Right renal pelvis (tissue), 4 donors: ENCODE measurements at places on chromosomes 7 and 10.

DNA sequence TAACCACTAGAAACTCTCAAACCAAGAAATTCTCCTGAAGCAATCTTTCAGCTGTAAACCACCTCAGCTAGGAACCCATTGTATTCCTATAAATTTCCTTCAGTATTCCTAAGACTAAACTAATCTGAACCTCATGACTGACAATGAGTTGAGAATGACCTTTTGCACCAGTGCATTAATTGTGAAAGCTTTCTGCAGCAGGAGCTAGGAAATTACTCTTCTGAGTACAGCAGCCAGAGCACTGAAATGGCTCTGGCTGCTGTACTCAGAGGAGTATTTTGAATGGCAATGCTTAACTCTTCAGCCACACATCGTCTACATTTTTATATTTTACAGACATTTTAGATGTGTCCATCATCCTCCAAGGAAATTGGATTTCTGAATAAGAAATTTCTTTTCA, 109.7 kb downstream of the PCDH15 start:
- DNase-seq = no peak

GRCh38 chr7:151488096-151488495, 31.6 kb downstream of the RHEB start:
- no peak for DNase-seq

GRCh38 chr7:124388751-124389150, 355.9 kb upstream of the TMEM229A start:
- no peak for DNase-seq

DNA sequence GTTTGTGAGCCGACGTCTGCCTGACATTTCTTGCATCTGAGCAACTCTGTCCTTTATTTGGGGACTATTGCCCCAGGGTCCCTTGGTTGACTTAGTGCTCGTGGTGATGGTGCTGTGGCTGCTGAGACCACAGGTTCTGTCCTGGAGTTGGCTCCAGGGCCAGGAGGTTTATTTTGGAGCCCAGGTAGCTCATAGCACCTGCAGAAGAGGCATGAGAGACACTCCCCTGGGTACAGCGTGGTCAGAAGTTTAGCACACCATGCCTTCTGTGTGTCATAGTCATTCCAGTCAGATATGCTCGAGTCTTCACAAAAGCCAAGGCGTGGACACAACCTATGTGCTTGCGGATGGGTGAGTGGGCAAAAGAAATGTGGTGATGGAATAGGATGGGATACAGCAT, 496.9 kb downstream of the TCERG1L start:
- DNase-seq = no peak

DNA sequence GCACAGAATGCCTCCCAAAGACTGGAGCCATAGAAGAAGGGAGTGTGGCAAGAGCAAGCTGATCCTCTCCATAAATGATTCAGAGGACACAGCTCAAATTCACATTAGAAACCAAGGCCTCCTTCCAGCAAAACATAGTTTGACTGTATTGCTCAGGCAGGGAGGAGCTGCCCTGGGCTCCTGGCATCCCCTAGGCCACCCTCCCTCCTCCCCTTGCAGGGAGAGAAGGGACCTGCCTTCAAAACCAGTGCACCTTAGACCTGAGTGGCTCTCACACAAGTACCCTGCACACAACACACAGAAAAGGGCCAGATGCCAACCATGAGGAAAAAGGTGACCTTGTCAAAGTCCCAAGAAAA, 64.7 kb downstream of the CREB3L2 start:
- DNase-seq = no peak

GRCh38 chr7:35336444-35336843, 82.5 kb upstream of the TBX20 start:
- DNase-seq = no peak

DNA sequence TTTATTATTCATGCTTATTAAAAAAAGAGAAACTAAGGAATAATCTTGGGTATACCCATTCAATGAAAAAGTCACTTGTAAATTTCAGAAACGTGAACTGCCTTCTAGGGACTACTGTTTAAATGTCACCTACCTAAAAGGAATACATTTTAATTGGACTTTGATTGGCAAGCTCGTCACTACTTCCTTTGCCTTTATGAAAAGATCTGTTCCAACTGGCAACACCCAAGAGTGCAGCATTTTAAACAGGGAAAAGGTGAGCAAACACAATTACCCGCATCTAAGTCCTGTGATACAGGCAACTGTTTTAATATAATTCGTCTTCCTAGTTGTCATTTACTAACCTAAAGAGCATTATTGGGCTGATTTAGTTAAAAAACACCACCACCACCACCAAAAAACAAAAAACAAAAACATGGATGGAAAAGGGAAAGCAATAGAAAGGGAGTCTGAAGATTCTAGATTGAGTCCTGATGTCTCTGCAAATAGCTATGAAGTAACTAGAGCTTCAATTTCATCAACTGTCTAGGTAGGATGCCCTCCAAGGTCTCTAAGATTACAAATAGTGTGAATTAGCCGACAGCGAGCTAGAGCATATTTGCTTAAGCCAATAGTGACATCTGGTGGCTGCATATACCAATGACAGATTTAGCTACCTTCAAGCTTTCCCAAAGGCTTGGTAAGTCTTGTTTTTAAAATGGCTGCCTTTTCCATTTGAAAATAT, 33.8 kb upstream of the ICA1 start:
- DNase-seq = peak; percentile 65

- no peak for DNase-seq
Observed at GRCh38 chr7:55490099-55490498, 82.2 kb downstream of the VOPP1 start.

GRCh38 chr10:55200020-55200419, 399.0 kb upstream of the PCDH15 start:
- no peak for DNase-seq

- DNase-seq = no peak
Observed at GRCh38 chr7:6106140-6106904, 75.1 kb downstream of the ANKRD61 start.

DNA sequence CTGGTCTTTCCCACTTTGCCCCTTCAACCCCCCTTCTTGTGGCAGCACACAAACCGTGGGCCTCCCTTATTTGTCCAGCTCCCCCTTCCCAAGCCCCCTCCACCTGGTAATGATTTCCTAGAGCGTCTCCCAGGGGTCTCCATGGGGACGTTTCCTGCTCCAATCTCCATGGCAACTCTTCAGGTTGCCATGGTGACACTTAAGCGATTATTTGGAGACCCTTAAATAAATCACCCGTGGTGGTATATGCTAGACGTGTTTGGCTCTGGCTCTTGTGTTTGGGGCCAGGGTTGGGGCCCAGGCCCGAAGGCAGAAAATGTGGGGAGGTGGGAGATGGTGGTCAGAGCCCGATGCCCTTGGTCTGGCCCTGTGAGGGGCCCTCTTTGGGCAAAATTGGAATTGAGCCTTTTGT, 41.1 kb upstream of the DLG5 start:
- peak; percentile 48 for DNase-seq

- peak; percentile 2 for DNase-seq
Observed at GRCh38 chr10:84329196-84329611, 815 bp downstream of the CCSER2 start.

- no peak for DNase-seq
Observed at GRCh38 chr7:55884321-55884720, 2.9 kb upstream of the ZNF713 start.

GRCh38 chr10:8045726-8046494, 8.6 kb upstream of the GATA3 start:
- DNase-seq = no peak

GRCh38 chr10:88291289-88292184, 291.6 kb downstream of the RNLS start:
- DNase-seq = no peak

DNA sequence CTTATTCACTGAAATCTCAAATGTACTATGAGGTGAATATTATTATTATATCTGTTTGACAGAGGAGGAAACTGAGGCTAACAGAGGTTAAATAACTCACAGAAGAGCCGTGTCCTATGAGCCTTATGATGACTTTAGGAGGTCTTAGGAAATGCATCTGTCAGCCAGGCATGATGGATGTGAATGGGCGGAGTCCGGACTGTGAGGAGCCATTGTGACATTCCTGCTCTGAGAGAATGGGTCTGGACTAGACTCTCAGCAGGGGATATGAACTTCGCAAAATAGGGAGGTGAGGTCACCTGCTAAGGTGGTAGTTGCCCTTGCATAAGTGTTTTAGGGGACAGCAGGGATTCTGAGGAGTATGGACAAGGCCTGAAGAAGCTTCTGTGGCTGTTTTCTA, 153.6 kb downstream of the TMEM178B start:
- DNase-seq = no peak

- no peak for DNase-seq
Observed at GRCh38 chr7:116924741-116925140, 28.6 kb upstream of the ST7 start.

GRCh38 chr10:119401671-119402395, 140.7 kb downstream of the RGS10 start:
- DNase-seq = peak; percentile 37

DNA sequence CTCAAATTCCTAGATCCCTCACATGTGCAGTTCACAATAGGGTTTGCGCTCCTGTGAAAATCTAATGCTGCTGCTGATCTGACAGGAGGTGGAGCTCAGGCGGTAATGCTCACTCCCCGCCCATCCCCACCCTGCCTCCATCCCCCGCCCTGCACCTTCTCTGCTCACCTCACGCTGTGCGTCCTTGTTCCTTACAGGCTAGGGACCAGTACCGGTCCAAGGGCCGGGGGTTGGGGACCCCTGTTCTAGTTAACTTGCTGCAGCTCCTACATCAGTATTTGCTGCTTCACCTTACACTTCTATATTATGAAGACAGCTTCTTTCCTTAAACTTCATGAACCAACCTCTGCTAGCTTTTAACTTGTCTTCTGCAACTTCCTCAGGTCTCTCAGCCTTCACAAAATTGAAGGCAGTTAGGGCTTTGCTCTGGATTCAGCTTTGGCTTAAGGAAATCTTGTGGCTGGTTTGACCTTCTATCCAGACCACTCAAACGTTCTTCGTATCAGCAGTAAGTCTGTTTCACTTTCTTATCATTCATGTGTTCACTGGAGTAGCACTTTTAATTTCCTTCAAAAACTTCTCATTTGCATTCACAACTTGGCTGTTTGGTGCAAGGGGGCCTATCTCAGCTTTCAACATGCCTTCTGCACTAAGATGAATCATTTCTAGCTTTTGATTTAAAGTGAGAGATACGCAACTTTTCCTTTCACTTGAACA, 1.7 kb upstream of the TNKS2 start:
- DNase-seq = peak; percentile 2

DNA sequence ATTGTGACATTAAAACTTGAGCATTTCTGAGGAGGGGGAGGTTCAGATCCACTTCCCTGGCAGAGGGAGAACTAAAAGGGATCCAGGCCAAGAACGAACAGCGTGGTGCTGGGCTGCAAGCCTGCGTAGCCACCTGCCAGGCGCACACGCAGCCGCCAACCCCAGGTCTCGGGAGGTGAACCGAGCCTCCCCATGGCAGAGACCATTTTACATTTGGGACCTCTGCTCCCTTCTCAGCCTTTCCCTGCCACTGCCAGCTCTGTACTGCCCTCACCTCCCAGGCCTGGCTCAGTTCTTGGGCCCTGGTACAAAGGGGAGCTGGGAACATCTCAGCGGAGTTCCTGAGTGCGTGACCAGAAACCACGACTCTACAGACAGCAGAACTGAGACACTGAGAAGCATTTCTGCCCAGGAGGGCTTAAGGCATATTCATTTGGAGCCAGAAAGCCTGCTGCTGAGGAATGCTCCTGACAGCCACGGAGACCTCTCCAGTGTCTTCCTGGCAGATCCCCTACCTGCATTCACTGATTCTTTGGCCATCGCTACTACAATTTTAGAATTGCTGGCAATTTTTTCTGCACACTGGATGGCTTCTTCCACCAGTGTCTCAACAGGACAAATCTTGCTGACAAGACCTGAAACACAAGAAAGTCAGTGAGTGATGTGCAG, 7.6 kb downstream of the ECHS1 start:
- DNase-seq = no peak

GRCh38 chr10:127880557-127880956, 12.2 kb downstream of the CLRN3 start:
- no peak for DNase-seq

DNA sequence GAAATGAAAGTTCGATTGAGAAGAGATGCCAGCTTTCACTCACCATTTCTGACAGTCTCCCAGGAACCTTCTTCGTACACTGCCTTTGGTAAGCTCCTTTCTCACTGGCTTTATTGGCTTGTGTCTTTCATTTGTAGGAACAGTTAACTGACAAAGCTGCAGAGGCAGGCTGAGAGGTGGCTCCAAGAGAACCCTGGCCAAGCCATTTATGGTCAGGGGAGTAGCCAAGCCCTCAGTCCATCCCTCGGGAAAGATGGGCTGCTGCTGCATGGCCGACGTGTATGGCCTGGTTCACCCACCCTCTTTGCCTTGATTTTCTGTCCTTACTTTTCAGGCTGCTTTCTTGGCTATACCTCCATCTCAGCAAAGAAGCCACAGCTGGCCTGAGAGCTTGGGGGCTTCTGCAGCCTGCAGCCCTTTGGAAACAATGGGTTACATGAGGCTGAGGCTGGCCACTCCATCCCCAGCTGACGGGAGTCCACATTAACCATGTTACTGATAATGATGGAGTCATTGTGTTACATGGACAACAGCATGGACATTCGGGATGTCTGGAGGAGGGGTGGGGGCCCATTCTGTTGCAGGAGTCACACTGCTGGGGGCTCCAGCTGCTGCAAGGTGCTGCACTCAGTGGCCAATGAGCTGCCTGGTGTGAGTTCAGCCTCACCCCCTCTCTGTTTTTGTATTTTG, at the start of gene OPALIN:
Gene OPALIN, minus strand, starts transcription at position 152 of the 690 bp plus-strand sequence. Its CDS starts 106 bp downstream, at position 46.
- DNase-seq = no peak

GRCh38 chr10:80156216-80156615, 23.7 kb downstream of the PLAC9 start:
- DNase-seq = no peak

- DNase-seq = no peak
Observed at GRCh38 chr10:3972460-3973301, 187.7 kb upstream of the KLF6 start.

DNA sequence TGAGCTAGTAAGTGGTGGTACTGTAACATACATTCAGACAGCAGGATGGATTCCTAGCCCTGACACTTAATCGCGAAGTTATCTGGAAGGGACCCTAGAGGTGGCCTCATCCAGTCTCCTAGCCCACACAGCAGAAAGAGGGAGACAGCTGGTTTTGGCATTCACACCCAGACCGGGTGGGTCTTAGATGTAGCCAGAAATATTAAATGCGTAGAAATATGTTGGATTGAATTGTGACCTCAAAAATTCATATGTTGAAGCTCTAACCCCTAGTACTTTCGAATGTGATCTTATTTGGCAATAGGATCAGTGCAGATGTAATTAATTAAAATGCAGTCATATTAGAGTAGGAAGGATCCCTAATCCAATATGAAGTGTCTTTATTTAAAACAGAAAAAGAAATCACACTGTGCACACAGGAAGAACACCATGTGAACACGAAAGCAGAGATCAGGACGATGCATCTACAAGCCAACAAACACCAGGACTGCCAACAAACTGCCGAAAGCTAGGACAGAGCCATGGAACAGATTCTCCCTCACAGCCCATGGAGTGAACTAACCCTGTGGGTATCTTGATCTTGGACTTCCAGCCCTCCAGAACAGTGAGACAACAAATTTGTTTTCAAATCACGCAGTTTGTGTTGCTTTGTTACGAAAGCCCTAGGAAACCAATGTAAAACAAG, 2.9 kb upstream of the XPNPEP1 start:
- DNase-seq = no peak

- no peak for DNase-seq
Observed at GRCh38 chr10:33274096-33274785, 60.2 kb downstream of the NRP1 start.

GRCh38 chr7:35691827-35692307, 3.1 kb downstream of the HERPUD2 start:
- no peak for DNase-seq

GRCh38 chr10:102311025-102311420, 65.7 kb downstream of the GBF1 start:
- no peak for DNase-seq
